ENCODE measurements at places on chromosomes 6 and 20.

- no peak for DNase-seq
- H3K27ac ChIP-seq = no peak overlapping the region
- H3K4me1 ChIP-seq = peaks cover 2% of the 10 kb centered on the region
- no peaks in the 10 kb centered on the region for H3K36me3 ChIP-seq
- H3K27me3 ChIP-seq = no peaks in the 10 kb centered on the region
- no peak overlapping the region for H3K4me3 ChIP-seq
These were observed 10.5 kb downstream of the STMN3 start for GRCh38 chr20:63642527-63643247.

GRCh38 chr6:116016846-116017545, 43.7 kb downstream of the FRK start:
- H3K27me3 ChIP-seq = no peaks in the 10 kb centered on the region
- no peak overlapping the region for H3K27ac ChIP-seq
- DNase-seq = peak; percentile 52
- H3K4me1 ChIP-seq = peaks cover 4% of the 10 kb centered on the region
- no peak overlapping the region for H3K4me3 ChIP-seq

DNA sequence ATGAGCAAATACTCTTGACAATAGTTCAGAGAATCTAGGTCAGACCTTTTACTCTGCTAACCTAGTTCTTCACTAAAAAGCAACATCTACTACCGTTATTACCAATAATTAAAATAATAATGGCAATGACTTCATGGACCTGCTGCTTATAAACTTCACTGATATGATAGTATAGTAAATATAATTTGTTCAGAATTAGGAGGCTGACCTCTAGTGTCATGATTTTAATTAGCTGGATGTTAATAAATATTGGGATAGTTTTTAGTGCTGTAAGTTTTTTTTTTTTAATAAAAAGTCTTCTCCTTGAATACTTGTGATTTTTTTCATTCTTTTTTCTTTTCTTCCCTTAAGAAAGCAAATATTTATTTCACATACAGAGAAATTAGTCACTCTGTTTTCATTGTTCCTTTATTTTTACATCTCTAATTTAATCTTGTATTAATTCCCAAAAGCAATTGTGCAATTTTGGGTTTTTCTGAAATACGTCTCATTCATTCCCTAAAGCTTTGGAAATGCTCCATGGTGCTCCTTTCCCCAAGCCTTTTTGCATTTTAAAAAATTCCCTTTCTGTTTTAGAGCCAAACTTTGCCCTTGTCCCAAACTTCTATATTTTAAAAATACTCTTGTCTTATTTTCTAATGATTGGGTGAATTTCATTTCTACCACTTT, 46.6 kb upstream of the UST start:
- H3K27me3 ChIP-seq = no peaks in the 10 kb centered on the region
- H3K27ac ChIP-seq = no peak overlapping the region
- H3K36me3 ChIP-seq = no peaks in the 10 kb centered on the region
- no peak overlapping the region for H3K4me3 ChIP-seq
- no peaks in the 10 kb centered on the region for H3K4me1 ChIP-seq

DNA sequence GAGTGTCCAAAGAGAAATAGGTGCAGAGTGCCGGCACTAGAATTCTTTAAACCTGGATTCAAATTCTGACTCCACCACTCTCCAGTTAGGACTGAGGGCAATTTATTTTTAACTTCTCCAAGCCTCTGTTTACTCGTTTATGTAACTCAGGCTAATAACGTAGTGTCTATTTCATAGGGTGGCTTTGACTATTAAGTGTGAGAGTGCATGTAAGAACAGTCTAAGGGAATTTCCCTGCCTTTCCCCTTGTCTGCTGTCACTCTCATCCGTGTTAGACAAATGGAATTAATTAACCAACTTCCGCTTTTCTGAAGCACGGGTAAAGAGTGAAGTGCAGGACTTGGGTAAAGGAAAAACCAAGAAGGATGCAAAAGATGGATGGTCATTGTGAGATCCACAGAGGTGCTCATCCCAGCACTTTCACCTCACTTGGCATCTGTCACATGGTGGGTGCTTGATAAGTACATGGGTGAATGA, 4.1 kb upstream of the ZKSCAN8 start:
- H3K27ac ChIP-seq = peak overlapping the region; percentile 93
- peak overlapping the region; percentile 95 for H3K4me3 ChIP-seq
- H3K36me3 ChIP-seq = peaks cover 2% of the 10 kb centered on the region
- no peaks in the 10 kb centered on the region for H3K27me3 ChIP-seq
- H3K4me1 ChIP-seq = peaks cover 27% of the 10 kb centered on the region

- no peaks in the 10 kb centered on the region for H3K36me3 ChIP-seq
- no peak overlapping the region for H3K4me3 ChIP-seq
- no peak for DNase-seq
- no peaks in the 10 kb centered on the region for H3K27me3 ChIP-seq
- no peak overlapping the region for H3K27ac ChIP-seq
These were observed 49.3 kb upstream of the CD2AP start for GRCh38 chr6:47428288-47428687.

GRCh38 chr20:13817342-13817741, 32.5 kb downstream of the NDUFAF5 start:
- peak; percentile 40 for DNase-seq
- H3K4me3 ChIP-seq = no peak overlapping the region
- peaks cover 8% of the 10 kb centered on the region for H3K4me1 ChIP-seq

GRCh38 chr6:109356237-109356636, 26.0 kb downstream of the CD164 start:
- no peak for DNase-seq
- H3K36me3 ChIP-seq = no peaks in the 10 kb centered on the region
